ENCODE measurements at places on chromosomes 13 and 19. TPM values are rescaled to one million over a fixed set of nuclear protein-coding genes. Genes with fewer than 3 reads are reported as not detected.

- no peak for DNase-seq
Observed at GRCh38 chr19:58182577-58182988, 278 bp upstream of the ZNF274 start.

DNA sequence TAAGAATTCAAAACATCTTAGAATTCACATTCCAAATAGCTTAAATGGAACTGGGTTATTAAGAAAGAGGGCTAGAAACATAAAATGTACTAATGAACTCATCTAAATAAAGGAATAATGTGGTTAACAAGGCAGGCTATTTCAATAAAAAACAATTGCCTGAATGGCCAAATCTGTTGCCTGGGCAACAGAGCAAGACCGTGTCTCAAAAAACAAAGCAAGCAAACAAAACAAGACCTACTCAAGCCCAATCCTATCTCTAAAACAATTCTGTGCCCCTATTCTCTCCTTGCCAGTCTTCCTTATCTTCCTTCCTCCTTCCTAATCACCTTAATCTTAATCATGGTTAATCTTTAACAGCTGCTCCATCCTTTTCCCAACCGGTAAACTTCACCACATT lies 12.1 kb downstream of the IGFL1 start:
- DNase-seq = no peak

BEST2 gene
- not detected for total RNA-seq

ZNF790 gene
- total RNA-seq = 12.4 TPM

CYP2F1 gene
- not detected for total RNA-seq

DNA sequence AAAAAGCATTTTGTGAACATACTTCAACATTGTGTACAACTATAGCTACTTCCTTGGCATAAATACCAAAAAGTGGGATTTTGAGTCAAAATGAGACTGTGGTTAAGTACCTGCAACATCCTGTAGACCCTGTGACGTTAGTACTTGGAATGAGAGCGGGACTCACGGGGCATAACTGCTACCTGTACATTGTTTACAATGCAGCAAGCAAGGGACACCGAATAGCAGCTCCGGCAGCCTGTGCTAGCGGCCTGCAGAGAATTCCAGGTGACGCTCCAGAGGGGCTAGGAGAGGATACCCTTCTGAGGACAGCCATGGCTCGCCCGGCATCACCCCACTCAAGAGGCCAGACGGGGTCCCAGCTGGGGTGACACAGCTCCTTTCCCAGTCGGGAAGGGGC lies 824 bp upstream of the ZNF331 start:
- no peak for DNase-seq

DNA sequence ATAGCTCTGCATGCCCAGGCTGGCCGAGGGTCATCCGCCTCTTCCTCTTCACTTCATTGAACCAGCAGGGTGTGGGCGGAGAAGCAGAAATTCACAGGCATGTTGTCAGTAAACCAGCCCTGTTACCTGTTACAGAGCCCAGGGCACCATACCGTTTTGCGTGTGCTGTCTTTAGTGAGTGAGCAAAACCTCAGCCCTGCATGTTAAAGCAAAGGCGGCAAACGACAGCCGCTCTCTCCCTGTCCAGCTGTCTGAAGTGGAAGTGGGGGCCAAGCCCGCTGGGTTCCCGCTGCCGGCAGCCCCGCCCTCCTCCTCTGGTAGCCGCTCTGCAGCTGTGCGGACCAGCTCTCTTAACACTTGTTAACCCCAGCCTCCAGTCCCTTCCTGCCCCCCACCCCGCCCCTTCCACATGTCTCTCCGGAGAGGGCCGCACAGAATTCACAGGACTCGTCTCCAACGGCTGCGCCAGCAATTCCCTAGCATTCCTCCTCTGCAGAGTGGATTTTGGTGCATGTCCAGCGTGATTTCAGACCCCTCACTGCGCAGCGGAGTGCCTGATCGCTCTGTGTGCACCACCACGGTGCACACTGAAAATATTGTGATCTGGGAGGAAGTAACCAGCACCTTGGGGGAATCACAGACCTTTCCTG lies 12.7 kb downstream of the KLHL26 start:
- DNase-seq = no peak

GRCh38 chr19:29927944-29928625 lies 14.0 kb upstream of the URI1 start:
- no peak for DNase-seq
